ENCODE measurements at places on chromosomes 7 and 10. TPM values are rescaled to one million over a fixed set of nuclear protein-coding genes. Genes with fewer than 3 reads are reported as not detected.

CHN2 gene
- not detected for total RNA-seq

SGCE gene
- 25.4 TPM for total RNA-seq

AMPH gene
- not detected for total RNA-seq

ANLN gene
- total RNA-seq: 71.0 TPM

FXYD4 gene
- total RNA-seq: not detected

SDHAF3 gene
- total RNA-seq: 30.6 TPM

CHAT gene
- not detected for total RNA-seq

CUEDC2 gene
- total RNA-seq: 73.3 TPM

CRTAC1 gene
- not detected for total RNA-seq

TPST1 gene
- 3.5 TPM for total RNA-seq

DNA sequence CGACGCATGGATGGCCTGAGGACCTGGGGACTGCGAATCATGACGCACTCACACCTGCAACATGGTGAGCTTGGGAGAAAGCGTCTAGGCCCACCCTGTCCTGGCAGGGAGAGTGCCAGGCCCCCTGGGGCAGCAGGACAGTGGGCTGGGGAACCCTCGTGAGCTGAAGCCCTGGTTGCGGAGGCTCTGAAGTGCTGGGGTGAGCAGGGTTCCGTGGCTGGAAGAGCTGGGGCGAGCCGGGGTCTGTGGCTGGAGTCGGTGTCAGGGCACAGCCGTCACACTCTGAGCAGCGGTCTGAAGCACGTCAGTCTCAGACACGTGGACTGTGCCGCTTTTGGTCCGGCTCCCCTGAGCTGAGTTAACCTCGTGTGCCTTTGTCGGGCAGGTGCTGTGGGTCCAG, 4.7 kb downstream of the SUN1 start:
- no peak for DNase-seq

GRCh38 chr10:58412502-58412961, 27.3 kb downstream of the TFAM start:
- DNase-seq: no peak

DNA sequence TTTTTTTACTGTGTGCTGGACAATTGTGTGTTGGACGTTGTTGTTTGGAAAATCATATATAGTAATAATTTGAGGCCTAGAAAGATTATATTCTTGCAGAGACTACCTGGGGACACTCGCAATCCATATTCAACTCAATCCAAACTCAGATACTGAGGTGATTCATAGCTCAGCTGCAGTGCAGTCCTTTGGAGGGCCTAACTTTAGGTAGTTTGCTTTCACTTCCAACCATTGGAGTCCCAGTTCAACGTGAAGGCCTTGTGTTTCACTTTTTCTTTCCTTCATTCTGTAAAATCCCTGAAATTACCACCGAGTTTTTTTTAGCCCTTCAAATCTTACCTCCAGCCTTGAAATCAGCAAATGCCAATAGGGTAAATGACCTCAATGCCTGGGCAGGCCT, 32.3 kb downstream of the ATRNL1 start:
- no peak for DNase-seq

DNA sequence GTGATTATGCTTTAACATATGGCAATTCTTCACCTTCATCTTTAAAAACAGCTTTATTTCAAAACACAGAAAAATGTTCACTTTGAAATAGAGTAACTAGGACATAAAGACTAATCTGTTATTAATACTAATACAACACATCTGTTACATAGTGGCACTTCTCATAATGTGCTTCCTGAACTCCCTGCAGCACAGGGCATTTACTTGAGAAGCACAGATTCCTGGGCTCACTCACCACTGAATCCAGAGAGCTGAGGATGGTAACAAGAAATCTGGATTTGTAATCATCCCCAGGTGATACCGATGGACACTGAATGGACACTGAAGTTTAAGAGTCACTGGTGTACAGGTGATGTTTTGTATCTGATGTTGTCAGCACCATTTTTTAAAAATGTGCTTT, 96.1 kb downstream of the COL28A1 start:
- no peak for DNase-seq

- DNase-seq: no peak
Measured at GRCh38 chr7:138954545-138955475, 26.4 kb downstream of the KIAA1549 start.

DNA sequence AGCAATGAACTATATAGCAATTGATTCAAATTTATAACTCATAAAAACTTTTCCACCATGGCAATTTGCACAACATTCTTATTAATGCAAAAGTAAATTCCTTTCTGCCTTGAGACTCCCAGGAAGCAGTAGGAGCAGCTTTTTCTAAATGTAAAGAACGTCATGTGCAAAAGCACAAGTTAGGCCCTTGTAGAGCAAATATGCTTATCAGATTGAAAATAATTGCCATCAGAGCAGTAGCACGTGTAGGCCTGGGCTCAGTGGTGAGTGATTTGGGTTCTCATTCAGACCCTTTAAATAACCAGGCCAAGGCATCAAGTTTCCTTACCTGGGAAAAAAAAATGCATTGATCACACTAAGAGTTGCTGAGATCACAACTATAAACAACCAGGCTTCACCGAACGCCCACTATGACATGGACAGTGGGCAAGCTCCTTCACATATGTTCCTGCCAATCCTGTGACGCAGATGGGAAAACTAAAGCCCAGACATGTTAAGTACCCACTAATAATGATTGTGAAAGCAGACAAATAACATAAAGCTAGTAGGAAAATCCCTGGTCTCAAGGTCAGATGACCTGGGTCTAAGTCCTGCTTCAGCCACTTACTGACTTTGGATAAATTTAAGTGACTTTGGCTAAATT, 22.1 kb upstream of the SAR1A start:
- DNase-seq: no peak

DNA sequence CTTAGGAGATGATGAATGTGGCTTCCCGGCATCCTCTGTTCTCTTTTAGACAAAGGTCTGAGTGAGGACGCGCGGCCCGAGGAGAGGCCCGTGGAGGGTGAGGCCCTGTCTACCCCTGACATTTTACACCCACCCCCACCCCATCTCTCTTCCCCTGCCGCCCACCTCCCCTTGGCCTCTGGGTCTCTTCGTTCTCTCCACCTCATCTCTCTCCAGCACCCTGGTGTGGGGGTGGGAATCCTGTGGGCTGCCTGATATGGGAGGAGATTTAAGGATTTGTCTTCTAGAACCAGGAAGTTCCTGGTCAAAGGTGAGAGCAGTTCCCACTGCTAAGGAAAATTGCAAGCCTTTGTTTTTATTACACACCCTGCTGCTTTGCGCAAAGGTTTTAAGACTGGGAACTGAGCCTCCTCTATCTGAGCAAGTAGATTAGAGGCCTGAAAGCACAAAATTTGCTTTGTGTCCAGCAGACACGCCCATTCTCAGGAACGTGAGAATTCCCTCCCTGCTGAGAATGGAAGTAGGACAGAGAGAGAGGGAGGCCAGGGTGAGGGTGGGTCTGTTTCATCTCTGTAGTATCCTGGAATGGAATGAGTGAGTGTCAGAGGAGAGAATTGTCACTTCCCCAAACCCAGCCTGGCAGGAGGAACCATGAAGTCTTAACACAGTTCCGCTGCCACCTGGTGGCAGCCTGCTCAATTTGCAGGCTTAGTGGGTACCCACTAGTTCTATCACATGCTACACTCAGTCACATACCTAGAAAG, 91.2 kb downstream of the GTF2IRD1 start:
- peak; percentile 68 for DNase-seq

GRCh38 chr7:28347475-28348318, 64.6 kb upstream of the CREB5 start:
- no peak for DNase-seq

DNA sequence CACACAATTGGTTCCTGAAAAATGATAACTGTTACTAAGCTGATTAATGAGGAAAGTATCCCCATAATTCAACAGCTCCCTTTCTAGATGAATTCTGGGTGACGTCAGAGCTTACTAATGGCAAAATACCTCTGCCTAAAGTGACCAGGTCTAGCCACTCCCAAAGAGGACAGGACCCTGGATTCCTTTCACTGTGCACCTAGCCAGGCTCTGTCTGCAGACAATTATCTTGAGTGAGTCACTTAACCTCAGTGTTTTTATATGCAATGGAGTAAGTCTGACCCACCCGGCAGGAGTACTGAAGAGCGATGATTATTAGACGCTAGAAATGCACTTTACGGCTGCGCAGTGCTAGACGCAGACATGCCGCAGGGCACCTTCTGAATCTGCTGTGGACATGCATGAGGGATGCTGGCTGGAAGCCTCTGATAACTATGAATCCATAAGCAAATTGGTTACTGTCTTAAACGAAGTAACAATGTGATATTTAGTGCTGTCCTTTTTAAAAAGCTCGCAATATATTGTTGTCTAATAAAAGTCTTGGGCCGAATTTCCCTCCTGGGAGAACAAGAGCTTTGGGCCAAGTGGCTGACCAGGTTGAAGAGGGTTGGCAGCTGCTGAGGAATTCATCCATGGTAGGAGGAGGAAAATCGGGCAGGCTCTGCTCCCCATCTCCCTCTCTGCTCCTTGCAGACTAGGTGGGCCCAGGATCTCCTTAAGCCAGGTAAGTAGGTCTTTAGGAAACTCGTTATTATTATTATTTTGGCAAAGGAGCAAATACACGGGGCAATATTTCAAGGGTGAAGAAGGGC, 4.6 kb upstream of the INPP5A start:
- no peak for DNase-seq

GRCh38 chr7:138000081-138000701, 1.7 kb downstream of the CREB3L2 start:
- peak; percentile 52 for DNase-seq

DNA sequence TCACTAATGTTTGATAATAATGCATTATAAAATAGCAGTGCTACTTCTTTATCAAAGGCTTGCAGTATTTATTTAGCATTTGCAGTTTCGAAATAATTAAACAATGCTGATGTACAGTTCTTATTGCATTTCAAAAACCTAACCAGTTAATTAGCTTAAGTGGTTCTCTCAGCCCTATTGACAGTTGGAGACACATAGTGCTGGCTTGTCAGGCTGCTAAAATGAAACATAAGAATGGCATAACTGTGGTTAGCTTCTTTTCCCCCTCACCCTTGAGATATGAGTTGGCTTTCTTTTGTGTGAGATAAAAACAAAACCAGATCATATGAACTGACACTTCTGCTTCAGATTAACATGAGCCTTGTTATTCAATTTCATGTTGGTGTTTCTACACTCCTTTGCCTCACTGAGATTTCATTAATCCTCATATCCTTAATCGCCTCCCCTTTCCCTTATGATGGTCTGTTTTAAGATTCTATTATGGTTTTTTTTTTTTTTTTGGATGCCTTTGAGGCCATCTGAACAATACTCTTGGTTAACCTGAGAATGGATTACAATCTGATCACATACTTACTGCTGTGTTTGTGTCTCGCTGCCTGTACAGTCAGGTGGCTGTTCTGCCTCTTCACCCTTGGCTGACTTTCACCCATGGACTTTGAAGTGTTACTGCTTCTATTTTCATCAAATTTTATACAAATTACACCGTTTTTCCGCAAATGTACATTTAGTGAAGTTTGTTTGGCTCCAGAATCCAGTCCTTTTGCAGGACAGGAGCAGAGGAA, 108.0 kb downstream of the SDK1 start:
- no peak for DNase-seq

DNA sequence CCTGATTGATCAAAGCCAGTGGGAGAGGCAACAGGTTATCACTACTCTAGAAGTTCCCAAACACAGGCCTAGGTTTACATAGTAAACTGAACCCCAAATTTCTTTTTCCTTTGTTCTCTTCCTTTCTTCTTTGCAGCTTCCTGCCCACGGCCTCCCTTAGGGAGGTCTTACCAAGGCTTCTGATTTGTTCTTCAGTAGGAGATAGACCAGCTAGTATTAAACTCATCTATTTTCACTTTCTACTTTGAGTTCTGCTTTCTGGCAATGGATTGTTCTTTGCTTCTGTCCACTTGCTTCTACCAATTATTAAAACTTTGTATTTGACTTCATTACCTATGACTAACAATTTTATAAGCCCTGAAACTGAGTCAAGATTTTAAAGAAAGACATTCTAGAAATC, 251.2 kb upstream of the FZD1 start:
- DNase-seq: no peak

GRCh38 chr10:86186633-86187032, 180.0 kb downstream of the GRID1 start:
- DNase-seq: no peak

DNA sequence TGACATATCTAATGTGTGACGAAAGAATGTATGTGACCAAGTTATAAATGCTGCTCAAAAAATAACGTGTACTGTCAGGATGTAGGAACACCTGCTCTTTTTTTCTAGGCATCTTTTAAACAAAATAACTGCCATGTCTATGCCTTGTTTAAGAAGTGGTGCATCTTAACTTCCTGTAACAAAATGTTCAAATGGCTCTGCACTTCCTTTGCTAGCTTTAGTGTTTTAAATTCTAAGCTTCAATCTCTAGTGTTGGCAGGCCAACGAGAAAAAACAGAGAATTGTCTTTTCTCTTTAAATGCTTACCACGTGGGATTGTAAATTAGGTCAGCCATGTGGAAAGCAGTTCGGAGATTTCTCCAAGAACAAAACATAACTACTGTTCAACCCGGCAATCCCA, 14.6 kb upstream of the PDSS1 start:
- peak; percentile 25 for DNase-seq

- peak; percentile 31 for DNase-seq
Measured at GRCh38 chr7:6430271-6430940, 17.3 kb downstream of the DAGLB start.

- no peak for DNase-seq
Measured at GRCh38 chr7:35505066-35505465, 189.9 kb downstream of the HERPUD2 start.

GRCh38 chr7:6221340-6222319, 50.8 kb downstream of the CYTH3 start:
- DNase-seq: no peak

DNA sequence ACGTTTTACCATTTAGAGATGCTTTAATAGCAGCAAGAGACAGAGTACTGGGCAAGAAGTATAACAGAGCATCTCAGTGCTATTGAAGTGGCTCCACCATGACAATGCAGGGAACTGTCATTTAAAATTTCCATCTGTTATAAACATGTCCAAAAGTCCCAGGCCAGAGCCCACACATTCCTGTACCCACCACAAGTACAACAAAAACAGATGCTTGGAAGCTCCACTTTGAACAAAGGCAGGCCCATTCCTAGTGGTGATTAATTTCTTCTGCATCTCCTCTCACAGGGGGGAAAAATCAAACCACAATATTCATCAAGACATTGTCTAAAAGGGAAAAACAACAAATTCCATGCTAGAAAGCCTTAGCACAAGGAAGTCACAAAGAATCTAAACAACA, 627.9 kb downstream of the PARD3 start:
- no peak for DNase-seq

GRCh38 chr10:75351637-75352036, 49.9 kb downstream of the ZNF503 start:
- DNase-seq: no peak

DNA sequence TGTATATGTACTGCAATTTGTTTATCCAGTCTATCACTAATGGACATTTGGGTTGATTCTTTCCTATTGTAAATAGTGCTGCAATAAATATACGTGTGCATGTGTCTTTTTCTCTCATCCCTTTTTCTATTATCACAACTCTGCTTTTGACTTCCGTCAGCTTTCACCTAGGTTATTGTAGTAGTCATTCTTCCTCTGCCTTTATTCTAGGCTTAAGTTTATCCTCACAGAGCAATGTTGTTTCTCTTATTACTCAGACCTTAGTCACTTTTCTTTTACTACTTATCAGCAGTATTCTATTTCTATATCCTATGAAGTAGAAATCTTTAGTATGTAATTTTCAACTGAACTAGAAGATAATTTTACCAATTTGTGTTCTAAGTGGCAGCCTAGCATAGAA, 175.3 kb upstream of the SEMA3E start:
- DNase-seq: no peak

Measured in OCI-LY7 (cell line).